CD4-positive, alpha-beta T cell treated with Interleukin-10 for 1 hour (primary cell): ENCODE measurements at places on chromosomes 4 and X.

DNA sequence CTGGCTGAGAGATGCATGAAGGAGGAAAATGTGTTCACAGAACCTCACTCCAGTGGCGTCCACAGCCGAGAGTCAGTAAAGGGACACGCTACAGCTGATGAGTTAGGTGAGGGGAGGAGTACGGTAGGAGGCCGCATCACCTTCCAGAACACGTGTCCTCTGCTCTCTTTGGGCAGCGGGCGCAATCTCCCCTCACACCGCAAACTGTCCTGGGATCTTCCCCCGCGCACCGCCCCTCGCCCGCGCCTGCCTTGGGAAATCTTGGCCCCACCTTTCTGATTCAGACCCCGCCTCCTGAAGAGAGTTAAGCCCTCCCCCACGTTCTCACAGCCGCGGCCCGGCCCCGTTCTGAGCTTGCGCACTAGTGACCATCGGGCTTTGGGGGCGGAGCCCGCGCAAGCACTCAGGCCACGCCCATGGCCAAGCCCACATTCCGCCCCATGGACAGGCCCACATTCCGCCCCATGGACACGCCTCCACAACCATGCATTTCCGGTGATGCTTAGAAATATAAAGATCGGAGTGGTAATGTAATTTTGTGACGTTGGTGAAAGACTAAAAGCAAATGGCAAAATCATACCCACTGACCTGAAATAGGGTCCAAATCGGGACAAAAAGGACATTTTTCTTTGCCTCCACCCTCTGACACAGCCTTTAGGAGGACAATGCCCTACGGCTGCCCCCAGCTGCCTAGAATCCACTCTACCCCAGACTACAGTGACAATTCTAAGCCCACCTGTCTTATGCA lies 13.3 kb downstream of the SMIM10 start:
- DNase-seq: peak; percentile 93

DNA sequence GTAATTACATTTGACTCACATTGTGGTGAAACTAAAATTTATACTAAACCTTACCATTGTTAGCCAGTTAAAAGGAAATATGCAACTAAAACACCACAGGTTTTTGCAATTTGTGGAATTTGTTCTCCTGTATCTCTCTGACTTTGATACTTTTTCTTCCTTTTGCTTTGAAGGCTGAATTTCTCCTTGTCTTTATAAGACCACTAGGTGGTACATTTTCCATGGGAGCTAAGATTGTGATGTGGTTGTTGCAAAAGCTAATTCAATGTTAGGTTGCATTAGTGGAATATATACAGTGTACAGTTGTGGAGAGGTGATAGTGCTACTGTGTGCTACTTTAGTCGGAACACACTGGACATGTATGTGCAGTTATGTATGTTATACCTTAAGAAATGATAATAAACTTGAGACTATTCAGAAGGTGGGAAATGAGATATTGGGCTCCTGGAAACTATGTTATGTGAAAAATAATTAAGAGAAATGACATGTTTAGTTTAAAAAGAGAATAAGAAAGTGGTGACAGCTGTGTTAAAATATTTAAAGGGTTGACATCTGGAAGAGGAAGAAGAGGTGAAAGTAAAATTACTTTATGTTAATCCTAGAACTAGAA lies 70.3 kb downstream of the ARL9 start:
- peak; percentile 27 for DNase-seq

DNA sequence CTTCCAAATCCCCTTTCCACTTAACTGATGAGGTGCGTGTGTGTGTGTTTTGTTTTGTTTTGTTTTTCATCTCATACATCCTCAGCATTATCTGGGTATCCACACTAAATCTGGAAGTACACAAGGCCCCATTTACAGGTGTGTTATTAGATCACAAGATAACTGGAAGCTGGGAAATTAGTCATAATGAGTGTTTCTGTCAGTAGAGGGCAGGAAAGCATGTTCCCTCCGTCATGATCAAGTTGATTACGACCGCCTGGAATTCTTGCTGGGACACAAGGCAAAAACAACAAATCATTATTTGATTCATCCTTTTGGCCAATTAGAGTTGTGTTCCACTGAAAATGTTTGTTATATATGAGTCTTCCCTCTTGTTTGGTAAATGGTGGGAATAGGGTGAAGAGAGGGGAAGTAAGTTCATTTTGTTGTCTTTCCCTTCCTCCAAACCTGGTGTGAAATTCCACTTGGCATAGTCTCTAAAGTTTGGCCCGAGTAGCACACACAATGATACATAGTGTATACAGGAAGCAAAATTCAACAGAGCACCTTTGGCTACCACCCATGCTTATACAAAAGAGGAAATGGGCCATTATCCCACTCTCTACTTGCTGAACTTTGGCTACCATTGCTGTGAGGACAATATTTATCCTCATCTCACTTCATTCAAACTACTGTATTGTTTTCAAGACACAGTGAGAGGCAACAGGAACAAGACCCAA lies 33.3 kb upstream of the TLL1 start:
- no peak for DNase-seq

- no peak for DNase-seq
These were observed 329.3 kb upstream of the RPS6KA3 start for GRCh38 chrX:20595928-20596575.

DNA sequence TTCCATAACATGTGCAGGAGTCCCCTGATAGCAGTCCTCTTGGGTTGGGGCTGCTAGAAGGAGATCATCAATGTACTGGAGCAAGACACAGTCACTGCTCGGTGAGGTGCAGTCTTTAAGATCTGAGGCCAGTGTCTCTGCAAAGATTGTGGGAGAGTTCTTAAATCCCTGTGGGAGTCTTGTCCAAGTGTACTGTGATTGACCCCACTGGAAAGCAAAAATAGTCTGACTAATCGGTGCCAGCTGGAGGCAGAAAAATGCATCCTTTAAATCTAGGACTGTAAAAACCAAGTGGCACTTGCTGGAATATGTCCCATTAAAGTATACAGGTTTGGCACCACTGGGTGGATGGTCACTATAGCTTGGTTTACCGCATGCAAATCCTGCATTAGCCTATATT lies 31.1 kb downstream of the SULT1E1 start:
- DNase-seq: no peak

DNA sequence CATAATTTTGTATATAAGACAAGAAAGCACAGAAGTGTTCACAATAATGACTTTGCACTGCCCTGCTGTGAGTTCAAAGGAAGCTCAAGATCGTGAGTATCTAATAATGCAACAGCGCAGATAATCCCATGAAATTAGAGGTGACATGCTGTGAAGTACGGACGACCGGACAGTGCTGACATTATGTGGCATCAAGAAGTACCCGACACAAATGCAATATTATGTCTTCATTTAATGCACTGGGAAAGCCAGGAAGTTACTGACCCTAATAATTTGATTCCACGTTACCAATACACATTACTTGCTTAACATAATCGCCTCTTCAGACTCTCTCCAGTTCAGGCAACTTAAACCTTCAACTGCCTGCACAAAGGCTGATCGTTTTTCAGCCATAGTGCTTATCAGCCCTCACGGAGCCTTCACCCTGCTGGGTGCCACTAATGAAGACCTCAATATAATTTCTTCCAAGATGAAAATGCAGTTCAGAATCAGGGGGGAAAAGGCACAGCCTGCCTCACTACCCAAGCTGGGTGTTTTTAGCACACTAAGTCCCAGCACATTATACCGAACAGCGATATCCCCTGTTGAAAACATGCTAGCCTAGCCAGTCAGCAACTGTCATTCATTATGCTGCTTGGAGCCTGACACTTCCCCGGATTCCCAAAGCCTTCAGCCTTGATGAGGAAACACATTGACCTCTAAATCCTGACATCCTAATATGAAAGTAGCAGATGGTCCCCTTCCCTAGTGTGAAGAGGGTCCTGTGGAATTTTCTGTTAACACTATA lies 56.1 kb downstream of the SLC7A11 start:
- DNase-seq: no peak

DNA sequence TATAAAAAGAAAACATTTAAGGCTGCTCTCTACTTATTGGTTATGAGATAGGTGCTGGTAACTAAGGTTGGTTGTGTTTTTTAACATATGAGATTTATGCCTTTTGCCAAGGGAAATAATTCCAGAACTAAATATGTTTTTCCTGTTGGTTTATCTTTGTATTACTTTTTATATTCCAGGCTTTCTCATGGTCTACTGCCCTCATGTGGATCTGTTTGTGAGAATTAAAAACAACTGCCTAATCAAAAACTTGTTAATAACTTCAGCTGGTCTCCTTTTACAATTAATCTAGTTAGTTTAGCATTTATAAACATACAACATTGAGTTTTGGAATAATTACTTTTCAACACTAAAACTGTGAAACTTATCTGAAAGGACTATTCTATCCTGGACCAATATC lies 1208.3 kb downstream of the ADGRL3 start:
- no peak for DNase-seq

DNA sequence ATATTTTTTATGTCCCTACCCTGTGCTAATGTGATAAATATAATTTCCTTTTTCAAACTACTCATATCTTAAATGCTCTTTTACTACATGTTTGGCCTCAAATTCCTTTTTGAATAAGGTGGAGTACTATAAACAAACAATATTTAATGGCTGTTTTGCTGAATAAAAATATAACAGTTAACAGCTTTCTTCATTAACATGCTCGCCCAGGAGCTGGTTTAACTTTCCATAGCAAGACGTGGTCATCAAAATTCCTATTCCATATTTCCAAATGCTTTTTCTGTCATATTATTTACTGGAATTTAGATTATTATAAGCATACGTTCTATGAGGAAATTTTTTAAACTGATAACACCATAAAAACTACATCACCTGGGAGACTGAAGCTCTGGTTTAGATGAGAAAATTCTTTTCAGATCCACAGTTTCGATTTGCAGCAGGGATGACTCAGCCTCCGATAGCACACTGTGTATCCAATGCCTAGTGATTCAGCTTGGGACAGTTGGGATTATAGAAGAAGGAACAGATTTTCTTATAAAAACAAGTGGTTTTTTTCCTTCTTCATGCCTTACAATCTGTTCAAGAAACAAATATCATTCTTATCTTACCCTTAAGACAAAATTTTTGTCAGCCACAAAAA lies 129.1 kb downstream of the FBXO8 start:
- DNase-seq: no peak

DNA sequence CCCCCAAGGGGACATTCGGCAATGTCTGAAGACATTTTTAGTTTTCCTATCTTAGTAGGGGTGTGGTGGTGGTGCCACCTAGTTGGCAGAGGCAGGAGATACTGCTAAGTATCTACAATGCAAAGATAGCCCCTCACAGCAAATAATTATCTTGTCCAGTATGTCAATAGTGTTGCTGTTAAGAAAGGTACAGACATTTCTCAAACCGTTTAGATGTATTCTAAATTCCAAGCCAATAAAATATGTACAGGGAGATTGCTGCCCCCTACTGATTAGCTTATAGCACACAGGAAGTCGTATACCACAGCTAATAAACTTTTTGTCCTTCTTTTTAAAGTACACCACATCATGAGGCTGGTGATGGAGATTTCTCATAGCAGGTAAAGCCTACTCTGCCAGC lies 260.5 kb downstream of the TMA16 start:
- peak; percentile 42 for DNase-seq

GRCh38 chrX:68894513-68895340 lies 65.9 kb downstream of the EFNB1 start:
- DNase-seq: peak; percentile 5

DNA sequence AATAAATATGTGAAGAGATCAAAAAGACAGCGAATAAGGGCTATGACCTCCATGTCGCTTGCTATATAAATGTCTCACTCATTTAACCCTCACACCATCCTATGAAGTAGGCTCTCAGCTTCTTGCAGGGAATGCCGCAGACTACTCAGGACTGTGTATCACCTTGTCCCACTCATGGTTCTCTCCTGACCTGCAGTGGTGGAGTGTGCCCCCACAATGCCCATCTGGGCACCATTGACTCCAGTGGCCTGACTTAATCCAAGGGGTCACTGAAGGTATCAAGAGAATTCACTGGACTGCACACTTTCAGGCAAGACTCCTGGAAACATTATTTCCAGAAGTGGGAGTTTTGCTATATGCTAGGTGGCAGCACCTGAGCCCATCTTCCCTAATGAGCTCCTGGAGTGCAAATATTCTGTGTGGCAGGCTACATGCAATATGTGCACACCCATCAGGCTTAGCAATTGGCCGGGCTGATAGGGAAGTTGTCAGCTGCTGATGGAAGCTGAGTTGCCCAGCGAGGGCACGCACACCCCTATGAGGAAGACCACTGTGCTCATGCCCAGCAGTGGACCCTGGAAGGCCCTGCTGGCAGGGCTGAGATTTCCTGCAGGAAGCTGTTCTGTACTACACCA lies 8.2 kb upstream of the EFNB1 start:
- DNase-seq: no peak

DNA sequence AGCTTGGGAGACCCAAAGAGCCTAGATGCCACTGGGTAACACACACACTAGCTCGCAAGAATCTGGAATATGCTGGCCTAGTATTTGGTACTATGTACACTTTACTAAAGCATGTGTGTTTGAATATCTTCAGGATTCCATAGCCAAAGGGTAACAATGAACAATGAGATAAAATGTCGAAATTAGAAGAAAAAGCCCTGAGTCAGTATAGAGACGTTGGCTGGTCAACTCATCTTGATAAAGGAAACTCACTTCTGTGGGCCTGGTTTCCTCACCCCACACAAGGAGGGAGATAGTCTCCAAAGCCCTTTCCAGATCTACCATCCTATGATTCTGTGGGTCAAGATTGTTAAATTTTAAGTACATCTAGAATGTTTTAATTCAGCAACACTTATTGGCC lies 6.9 kb downstream of the ZDHHC9 start:
- DNase-seq: no peak

DNA sequence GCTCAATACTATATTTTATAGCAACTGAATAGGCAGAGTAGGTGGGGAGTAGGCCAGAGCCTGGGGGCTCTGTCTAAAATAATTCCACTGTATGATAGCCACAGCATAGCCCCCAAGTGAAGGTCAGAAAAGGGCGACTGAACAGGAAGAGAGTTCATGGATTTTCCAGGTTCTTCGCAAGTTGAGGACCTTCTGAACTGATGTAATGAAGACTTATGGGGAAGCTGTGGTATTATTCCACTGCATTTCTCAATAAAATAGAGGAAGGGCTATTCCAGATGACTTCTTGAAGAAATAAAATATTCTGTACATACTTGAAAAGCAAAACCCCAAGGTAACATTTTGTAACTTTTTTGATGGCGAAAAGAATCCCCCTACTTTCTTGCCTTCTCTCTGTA lies 231.4 kb upstream of the GPC4 start:
- DNase-seq: no peak

DNA sequence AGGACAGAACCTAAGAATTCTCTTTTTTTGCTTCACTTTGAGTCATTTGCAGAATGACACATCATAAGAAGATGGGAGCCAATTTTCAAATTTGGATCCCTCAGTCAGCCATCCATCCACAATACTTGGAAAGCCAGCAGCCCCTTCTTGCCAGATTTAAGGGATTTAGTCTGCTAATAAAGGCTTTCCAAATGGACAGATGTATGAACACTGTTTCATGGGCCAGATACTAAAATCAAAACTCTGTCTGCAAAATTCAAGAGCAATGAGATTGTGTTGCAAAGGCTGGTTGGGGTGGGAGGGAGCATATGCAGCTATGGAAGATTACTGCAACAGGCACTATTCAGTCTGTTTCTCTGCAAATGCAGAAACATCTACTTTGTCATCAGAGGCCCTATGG lies 37.7 kb upstream of the KCNIP4 start:
- DNase-seq: no peak

GRCh38 chr4:85778632-85779131 lies 303.7 kb downstream of the ARHGAP24 start:
- no peak for DNase-seq

GRCh38 chrX:131521824-131522223 lies 22.1 kb upstream of the OR13H1 start:
- no peak for DNase-seq

GRCh38 chrX:10087391-10087790 lies 69.4 kb upstream of the CLCN4 start:
- no peak for DNase-seq
